ENCODE measurements at places on chromosomes 1 and 21. TPM values are rescaled to one million over a fixed set of nuclear protein-coding genes. Genes with fewer than 3 reads are reported as not detected.

- H3K27me3 ChIP-seq: no peaks in the 10 kb centered on the region
- DNase-seq: no peak
- no peak overlapping the region for H3K4me3 ChIP-seq
- no peaks in the 10 kb centered on the region for H3K4me1 ChIP-seq
- H3K27ac ChIP-seq: peak overlapping the region; percentile 16
Measured at GRCh38 chr1:95042286-95042685, 30.5 kb downstream of the ALG14 start.

- no peak for DNase-seq
- H3K4me1 ChIP-seq: no peaks in the 10 kb centered on the region
- no peaks in the 10 kb centered on the region for H3K36me3 ChIP-seq
- no peaks in the 10 kb centered on the region for H3K27me3 ChIP-seq
- H3K27ac ChIP-seq: no peak overlapping the region
Measured at GRCh38 chr1:85998105-85998855, 158.3 kb downstream of the COL24A1 start.

DNA sequence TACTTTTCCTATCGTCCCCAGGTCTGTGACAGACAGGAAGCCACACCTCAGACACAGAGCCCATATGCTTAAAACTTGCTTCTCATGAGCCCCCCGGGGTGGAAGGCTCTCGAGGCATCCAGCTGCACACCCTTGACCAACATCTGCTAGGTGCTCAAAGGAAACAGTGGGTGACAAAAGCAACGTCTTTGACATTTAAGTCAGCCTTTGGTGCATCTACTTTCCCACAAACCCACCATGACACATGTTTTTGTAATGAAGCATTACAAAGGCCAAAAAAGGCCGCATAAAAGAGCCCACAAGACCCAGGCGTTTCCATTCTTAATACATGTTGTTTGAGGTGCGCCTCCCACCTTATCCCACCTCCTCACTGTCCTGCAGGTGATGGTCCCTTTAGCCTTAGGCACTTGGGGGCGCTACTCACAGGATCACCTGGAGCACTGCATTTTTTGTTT is 11.8 kb upstream of the FASLG start:
- H3K4me3 ChIP-seq: no peak overlapping the region
- no peak for DNase-seq
- H3K27ac ChIP-seq: no peak overlapping the region
- H3K36me3 ChIP-seq: no peaks in the 10 kb centered on the region
- H3K27me3 ChIP-seq: no peaks in the 10 kb centered on the region

DNA sequence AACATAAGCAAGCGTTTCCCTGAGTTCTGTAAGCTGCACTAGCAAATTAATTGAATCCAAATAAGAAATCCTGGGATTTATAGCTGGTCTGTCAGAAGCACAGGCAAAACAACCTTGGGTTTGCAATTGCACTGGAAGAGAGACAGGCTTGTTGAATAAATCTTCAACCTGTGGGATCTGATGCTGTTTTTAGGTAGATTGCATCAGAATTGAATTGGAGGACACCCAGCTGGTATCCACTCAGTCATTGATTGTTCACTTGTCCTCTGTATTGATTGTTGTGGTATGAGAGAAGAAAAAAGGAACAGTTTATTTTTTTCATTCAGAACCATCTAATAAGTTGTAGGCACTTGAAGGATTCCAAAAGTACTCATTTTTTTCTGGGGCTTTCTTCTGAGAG is 497.4 kb downstream of the SIPA1L2 start:
- no peaks in the 10 kb centered on the region for H3K36me3 ChIP-seq
- no peak overlapping the region for H3K4me3 ChIP-seq
- no peak for DNase-seq
- no peaks in the 10 kb centered on the region for H3K27me3 ChIP-seq
- no peak overlapping the region for H3K27ac ChIP-seq

GRCh38 chr1:246705368-246705767 is 18.8 kb upstream of the SCCPDH start:
- H3K27ac ChIP-seq: no peak overlapping the region
- H3K36me3 ChIP-seq: no peaks in the 10 kb centered on the region
- no peaks in the 10 kb centered on the region for H3K27me3 ChIP-seq

GRCh38 chr1:34165422-34165921 is 442 bp upstream of the CSMD2 start:
- H3K27me3 ChIP-seq: peaks cover 39% of the 10 kb centered on the region
- H3K4me3 ChIP-seq: no peak overlapping the region
- no peak overlapping the region for H3K27ac ChIP-seq
- DNase-seq: no peak
- no peaks in the 10 kb centered on the region for H3K4me1 ChIP-seq
- H3K36me3 ChIP-seq: no peaks in the 10 kb centered on the region

DNA sequence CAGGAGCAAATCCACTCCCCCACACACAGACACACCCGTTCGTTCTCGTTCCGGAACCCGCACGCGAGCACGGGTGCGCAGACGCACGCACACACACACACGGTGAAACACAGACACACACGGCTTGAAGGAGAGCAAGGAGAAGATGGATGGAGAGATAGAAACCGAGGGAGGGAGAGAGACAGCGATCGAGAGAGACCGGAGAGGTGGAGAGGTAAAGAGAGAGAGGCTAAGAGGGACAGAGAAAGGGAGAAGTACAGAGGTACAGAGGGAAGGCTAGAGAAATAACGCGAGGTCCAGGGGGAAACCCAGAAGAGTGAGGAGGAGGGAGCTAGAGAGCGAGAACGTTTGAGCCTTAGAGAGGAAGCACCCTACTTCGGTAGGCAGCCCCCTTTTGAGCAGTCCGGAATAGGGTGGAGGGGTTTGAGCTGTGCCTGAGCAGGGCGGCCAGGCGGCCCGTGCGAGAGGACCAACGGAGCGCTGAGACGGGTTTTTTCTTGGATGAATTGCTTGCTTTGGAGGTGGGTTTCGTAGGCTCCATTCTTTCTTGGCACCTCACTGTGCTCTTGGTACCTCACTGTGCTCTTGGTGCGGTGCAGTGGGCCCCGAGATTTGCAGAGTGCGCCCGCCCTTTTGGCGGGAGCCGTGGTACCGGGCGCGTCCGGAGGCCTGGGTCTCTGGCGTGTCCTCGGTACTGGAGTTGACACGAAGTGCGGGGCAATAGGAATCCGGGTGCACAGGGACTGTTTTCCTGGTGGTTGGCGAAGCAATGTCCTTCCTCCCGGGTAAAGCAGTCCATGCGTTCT is 88.4 kb upstream of the RHOU start:
- H3K4me3 ChIP-seq: peak overlapping the region; percentile 42
- H3K36me3 ChIP-seq: no peaks in the 10 kb centered on the region
- no peak overlapping the region for H3K27ac ChIP-seq
- peak; percentile 45 for DNase-seq

- H3K27me3 ChIP-seq: no peaks in the 10 kb centered on the region
- no peaks in the 10 kb centered on the region for H3K4me1 ChIP-seq
- H3K4me3 ChIP-seq: no peak overlapping the region
- no peak for DNase-seq
- H3K36me3 ChIP-seq: no peaks in the 10 kb centered on the region
Measured at GRCh38 chr1:82323144-82323841, 522.6 kb downstream of the ADGRL2 start.

GRCh38 chr1:17844185-17844826 is 89.2 kb downstream of the ACTL8 start:
- no peak overlapping the region for H3K4me3 ChIP-seq
- DNase-seq: no peak
- no peaks in the 10 kb centered on the region for H3K27me3 ChIP-seq
- H3K36me3 ChIP-seq: no peaks in the 10 kb centered on the region
- H3K4me1 ChIP-seq: no peaks in the 10 kb centered on the region

DNA sequence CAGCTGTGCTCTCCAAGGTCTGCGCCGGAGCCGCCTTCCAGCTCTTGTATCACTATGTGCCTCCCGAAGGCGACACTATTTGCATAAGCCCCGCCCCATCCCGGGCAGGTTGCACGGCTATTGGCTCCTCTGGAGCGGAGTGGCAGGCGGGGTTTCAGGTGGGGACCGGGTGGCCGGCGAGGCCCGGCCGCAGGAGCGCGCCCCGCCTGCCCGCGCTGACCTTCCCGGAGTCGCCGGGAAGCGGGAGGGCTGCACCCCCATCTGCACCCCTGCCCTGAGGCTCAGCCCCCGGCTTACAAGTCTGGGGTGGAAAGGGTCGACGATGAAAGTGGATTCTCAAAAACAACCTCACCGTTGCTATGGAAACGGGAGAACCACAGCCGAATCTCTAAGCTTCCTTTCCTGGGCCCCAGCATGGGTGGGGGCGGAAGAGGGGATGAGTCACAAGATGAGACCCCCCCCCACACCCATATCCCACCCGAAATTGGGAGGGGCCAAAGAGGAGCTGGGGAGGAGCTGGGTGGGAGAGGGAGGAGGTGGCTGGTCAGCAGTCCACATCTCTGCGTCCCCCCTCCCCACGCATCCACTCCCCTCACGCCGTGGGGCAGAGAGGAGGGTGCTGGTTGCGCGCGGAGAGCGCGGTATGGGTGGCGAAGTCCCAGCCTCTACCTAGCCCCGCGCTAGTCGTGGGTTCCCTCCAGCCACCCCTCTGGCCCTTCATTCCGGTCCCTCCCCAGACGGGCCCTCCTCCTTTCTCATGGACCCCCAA is at the start of gene HPCAL4:
HPCAL4 (minus strand) TSS at position 51 of the 769 bp plus-strand sequence. CDS start 6,830 bp downstream, outside the sequence.
- no peaks in the 10 kb centered on the region for H3K36me3 ChIP-seq
- no peak within 1 kb of the TSS for H3K27ac ChIP-seq
- H3K27me3 ChIP-seq: peaks cover 15% of the 10 kb centered on the region
- peak; percentile 94 for DNase-seq

PALMD gene
- 2.2 TPM for total RNA-seq

DNA sequence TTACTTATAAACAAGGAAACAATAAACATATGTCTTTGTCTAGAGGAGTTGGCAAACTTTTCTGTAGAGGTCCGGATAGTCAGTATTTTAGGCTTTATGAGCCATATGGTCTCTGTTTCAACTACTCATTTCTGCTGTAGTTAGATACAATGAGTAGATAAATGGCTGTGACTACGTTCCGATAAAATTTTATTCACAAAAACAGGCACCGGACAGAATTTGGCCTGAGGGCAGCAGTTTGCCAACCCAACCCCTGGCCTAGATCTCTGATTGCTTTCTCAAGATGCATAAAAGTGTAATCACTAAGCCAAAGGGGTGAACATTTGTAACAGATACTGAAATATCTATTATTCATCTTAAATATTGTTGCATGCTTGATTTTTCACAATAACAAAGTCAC is 123.1 kb upstream of the ESRRG start:
- H3K36me3 ChIP-seq: no peaks in the 10 kb centered on the region
- H3K27me3 ChIP-seq: no peaks in the 10 kb centered on the region
- no peak overlapping the region for H3K4me3 ChIP-seq
- DNase-seq: no peak
- H3K27ac ChIP-seq: no peak overlapping the region
- H3K4me1 ChIP-seq: no peaks in the 10 kb centered on the region

TTC34 gene
- 0.44 TPM for total RNA-seq

TNFAIP8L2 gene
- 1.2 TPM for total RNA-seq

- no peaks in the 10 kb centered on the region for H3K27me3 ChIP-seq
- no peak overlapping the region for H3K27ac ChIP-seq
- no peaks in the 10 kb centered on the region for H3K36me3 ChIP-seq
Measured at GRCh38 chr1:226871636-226872327, 1.4 kb downstream of the PSEN2 start.

GRCh38 chr1:113899111-113899510 is 5.5 kb downstream of the AP4B1 start:
- H3K27ac ChIP-seq: no peak overlapping the region
- H3K36me3 ChIP-seq: no peaks in the 10 kb centered on the region
- no peaks in the 10 kb centered on the region for H3K27me3 ChIP-seq
- DNase-seq: no peak
- peaks cover 10% of the 10 kb centered on the region for H3K4me1 ChIP-seq

GRCh38 chr1:199041173-199041914 is 402.5 kb downstream of the PTPRC start:
- no peak overlapping the region for H3K27ac ChIP-seq
- no peak for DNase-seq
- H3K4me3 ChIP-seq: no peak overlapping the region

RNF2 gene
- total RNA-seq: 14.9 TPM

HCRTR1 gene
- total RNA-seq: not detected

IFNLR1 gene
- total RNA-seq: 16.8 TPM

PLXNA2 gene
- 46.1 TPM for total RNA-seq

TMEM167B gene
- 53.6 TPM for total RNA-seq

DNA sequence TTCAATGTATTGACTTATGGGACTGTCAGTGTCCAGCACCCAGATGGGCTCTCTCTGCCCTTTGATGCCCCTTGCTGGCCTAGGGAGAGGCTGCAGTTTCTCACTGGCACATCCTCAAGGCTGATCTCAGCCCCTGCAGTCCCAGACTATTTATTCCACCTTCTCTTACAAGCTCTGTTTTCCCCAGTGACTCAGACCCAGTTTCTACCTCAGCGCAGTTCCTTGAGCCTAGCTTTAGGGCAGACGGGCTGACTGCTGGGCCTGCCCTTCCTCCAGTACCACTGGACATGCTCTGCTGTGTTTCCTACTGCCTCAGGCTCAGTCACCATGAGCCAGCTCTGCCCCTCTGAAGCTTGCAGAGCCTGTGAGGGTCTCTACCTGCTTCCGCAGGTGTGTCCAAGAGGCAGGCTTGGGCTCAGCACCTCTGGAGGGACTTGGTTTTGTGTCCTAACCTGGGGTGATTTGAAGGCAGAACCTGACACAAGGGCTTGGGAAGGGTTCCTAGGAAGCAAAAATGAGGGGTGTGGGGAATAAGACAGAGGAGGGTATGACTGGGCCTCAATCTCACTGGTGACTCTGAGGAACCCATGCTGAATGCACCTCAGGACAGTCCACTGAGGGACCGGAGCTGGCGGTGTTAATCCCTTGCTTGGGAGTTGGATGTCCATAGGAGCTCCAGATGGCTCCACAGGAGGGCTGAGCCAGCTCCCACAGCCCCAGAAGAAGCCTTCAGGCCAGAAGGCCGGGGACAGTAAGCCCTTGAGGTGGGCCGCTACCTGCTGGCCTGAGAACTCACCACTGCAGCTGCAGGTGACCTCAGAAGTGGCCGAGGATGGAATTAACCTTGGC is 689.9 kb downstream of the MATN1 start:
- H3K4me1 ChIP-seq: no peaks in the 10 kb centered on the region
- no peaks in the 10 kb centered on the region for H3K27me3 ChIP-seq
- H3K4me3 ChIP-seq: no peak overlapping the region
- DNase-seq: peak; percentile 9
- no peak overlapping the region for H3K27ac ChIP-seq

KRTAP19-3 gene
- not detected for total RNA-seq
